ENCODE measurements at places on chromosomes 2 and 18.

DNA sequence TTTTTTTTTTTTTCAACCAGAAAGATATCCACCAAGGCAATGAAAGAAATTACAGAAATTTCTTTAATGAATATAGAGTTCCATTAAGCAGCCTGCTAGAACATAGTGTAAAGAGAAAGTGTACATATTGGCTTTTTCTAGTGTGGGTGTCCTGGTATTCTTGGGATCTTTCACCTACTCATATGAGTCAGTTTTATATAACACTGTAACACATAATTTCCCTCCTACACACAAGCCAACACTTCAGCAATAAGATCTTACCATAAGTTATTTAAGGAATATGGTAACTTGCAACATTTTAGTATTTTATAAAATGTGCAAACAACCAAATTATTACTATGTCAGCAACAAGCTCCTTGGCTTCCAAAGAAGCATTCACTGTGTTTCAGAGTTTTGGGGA is 59.9 kb downstream of the ZRANB3 start:
- no peak for DNase-seq

GRCh38 chr18:79513381-79514081 is 117.8 kb downstream of the NFATC1 start:
- DNase-seq: no peak

DNA sequence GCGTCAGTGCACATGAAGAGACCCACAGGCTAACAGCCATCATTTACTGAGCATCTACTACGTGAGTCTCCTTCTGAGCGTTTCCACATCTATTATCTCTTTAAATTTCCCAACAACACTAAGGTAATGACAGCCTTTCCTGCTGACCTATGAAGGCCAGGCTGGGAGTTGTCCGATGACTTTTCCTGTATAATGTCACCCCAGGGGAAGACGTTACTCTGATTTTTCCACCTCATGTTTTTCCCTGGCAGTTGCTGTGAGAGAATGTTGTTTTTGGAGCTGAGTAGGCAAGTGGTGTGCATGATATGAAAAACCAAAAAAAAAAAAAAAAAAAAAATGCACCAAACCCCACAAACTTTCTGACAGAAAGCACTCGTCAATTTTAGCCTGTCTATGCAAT is 207.6 kb downstream of the SLC8A1 start:
- DNase-seq: no peak

DNA sequence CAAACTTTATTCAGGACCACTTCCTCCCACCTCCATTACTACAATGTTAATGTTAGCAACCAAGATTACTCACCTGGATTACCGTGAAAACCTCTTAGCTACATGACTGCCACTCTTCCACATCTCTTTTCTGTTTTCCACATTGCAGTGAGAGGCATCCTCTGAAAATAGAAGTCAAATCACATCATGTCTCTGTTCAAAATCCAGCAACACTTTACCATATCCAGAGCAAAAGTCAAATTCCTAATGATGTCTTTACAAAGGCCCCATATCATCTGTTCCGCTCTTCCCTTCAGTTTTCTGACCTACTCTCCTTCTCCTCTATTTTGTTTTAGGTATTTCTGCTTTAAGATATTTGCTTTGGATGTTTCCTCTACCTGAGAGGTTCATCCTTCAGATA is 37.5 kb upstream of the DSG1 start:
- no peak for DNase-seq

DNA sequence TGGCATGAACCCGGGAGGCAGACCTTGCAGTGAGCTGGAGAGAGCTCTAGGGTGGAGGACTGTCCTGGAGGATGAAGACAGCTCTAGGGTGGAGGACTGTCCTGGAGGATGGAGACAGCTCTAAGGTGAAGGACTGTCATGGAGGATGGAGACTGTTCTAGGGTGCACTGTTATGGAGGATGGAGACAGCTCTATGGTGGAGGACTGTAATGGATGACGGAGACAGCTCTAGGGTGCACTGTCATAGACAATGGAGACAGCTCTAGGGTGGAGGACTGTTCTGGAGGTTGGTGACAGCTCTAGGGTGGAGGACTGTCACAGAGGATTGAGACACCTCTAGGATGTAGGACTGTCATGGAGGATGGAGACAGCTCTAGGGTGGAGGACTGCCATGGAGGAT is 21.1 kb upstream of the KCNG2 start:
- DNase-seq: no peak

- DNase-seq: no peak
Observed at GRCh38 chr2:62774555-62775366, 69.2 kb downstream of the EHBP1 start.

DNA sequence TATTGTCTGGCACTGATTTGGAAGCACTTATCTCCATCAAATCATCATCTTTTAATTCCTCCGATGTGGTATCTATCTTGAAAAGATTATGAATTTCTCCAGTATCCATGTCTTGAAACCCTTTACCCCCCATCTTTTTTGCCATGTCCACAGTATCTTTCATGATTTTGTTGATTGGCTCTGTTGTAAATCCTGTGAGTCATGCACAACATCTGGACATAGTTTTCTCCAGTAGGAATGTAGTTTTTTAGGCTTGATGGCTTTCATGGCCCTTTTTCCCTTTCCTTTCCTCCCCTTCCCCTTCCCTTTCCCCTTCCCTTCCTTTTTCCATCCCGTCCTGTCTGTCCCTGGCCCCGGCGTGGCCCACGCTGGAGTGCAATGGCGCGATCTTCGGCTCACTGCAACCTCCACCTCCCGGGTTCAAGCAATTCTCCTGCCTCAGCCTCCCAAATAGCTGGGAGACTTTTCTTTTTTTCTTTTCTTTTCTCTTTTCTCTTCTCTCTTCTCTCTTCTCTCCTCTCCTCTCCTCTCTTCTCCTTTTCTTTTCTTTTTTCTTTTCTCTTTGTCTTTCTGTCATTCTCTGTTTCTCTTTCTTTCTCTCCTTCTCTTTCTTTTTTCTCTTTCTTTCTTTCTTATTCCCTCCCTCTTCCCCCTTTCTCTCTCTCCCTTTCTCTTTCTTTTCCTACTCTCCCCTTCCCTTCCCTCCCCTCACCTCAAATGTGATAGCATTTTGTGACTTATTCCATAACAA is 18.4 kb upstream of the ZNF638 start:
- DNase-seq: no peak

Measured in DND-41 (cell line).